Panc1 (cell line): ENCODE measurements at places on chromosomes 1 and 21.

DNA sequence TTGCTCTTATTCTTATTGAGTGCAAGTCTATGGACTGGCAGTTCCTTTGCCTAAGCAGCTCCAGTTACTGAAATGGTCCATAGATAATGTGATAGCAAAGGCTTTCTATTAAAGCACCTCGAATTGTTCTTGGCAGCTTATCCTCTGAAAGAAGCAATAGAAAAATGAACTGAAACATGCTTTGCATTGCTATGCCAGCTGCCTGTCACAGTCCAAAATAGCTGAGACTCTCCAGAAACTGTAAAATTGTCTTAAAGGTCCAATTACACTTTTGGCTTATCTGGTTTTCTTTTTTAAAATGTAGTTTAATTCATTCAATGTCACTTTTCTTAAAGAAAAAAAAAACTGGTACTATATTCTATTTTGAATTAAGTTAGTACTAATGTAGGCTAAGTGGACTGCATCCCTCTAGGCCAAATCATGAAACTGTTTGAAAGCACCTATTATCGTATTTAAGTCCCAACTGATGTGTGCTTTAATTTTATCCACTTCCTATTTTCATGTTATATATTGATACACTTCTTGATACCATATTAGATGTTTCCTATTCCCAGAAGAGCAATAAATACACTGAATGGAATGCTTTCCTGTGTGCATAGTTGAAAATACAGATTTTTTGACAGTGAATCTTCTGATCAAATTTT is 208.0 kb upstream of the DEPDC1 start:
- H3K27ac ChIP-seq: no peak overlapping the region
- H3K27me3 ChIP-seq: no peaks in the 10 kb centered on the region

DNA sequence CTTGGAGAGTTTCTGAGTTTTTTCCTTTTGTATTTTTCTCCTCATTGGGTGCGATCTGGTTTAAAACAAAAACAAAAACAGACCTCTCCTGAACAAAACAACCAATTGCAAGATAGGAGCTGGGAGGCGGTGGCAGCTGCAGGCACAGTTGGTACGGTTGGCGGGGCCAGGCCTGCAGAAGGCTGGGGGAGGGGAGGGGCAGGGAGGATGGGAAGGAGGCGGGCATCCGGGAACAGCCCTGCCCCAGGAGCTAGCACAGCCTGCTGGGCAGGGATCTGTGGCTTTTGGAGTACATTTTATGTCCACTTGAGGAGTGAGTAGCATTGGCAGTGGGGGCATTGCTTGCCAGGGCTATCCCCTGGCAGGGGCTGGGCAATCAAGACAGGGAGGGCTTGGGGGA is 5.2 kb downstream of the CAPN9 start:
- no peak overlapping the region for H3K4me3 ChIP-seq
- H3K27me3 ChIP-seq: no peaks in the 10 kb centered on the region
- DNase-seq: no peak
- no peak overlapping the region for H3K27ac ChIP-seq

DNA sequence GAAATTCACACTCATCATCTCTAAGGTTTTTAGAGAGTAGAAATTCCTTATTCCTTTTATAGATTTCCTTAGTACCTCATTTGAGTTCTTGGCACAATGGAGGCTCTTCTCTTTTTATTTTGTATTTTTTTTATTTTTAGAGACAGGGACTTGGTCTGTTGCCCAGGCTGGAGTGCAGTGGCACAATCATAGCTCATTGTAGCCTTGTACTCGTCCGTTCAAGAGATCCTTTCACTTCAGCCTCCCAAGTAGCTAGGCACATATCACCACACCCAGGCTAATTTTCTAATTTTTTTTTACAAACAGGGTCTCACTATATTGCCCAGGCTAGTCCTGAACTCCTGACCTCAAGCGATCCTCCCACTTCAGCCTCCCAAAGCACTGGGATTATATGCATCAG is 29.6 kb downstream of the RGL1 start:
- no peaks in the 10 kb centered on the region for H3K4me1 ChIP-seq
- DNase-seq: no peak
- no peak overlapping the region for H3K27ac ChIP-seq
- no peak overlapping the region for H3K4me3 ChIP-seq
- H3K27me3 ChIP-seq: no peaks in the 10 kb centered on the region
- H3K36me3 ChIP-seq: no peaks in the 10 kb centered on the region

DNA sequence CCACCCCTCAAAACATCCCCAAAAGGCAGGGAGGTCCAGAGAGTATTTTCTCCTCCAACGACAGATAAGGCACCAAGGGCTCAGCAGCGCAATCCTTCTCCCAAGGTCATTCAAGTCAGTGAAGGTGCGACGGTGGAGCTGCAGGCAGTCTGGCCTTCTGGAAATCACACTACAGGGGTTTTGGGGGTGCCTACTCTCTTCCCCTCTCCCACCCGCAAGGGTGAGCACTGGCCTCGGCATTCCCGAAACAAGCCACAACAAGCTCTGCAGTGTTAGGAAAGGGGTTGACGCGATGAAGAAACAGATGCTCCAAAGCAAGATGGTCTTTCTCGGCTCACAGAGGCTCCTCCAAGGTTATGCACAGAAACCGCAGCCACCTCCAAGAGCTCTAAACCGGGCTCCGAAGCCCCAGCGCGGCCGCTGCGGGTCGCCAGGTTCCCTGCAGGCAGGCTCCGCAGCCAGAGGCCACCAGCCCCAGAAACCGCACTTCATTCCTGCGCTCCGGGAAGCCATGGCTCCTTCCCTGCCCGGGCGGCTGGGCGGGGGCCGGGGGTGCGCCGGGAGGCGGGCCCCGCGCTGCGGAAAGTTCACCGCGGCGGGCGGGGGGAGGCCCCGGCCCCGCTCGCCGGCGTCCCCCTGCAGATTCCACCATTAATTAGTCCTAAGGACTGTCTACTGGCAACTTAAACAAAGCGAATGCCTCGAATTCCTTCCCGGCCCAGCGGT is 1.1 kb downstream of the LUZP1 start:
- H3K36me3 ChIP-seq: no peaks in the 10 kb centered on the region
- H3K27ac ChIP-seq: peak overlapping the region; percentile 77
- H3K27me3 ChIP-seq: no peaks in the 10 kb centered on the region
- peaks cover 23% of the 10 kb centered on the region; the same call in 1 of the 2 replicates for H3K4me1 ChIP-seq

GRCh38 chr1:1299686-1300351 is 7.9 kb downstream of the ACAP3 start:
- no peak overlapping the region for H3K27ac ChIP-seq
- H3K36me3 ChIP-seq: no peaks in the 10 kb centered on the region
- H3K4me1 ChIP-seq: peaks cover 12% of the 10 kb centered on the region
- no peak for DNase-seq
- H3K4me3 ChIP-seq: no peak overlapping the region
- no peaks in the 10 kb centered on the region for H3K27me3 ChIP-seq

GRCh38 chr1:109213824-109214693 is at the start of gene SARS1:
Gene SARS1, plus strand, starts transcription at chr1:109213918. Its CDS starts 75 bp downstream, at chr1:109213993.
- peaks cover 20% of the 10 kb centered on the region for H3K4me1 ChIP-seq
- peak within 1 kb of the TSS; percentile 91 for H3K27ac ChIP-seq
- peak; percentile 55 for DNase-seq
- peak within 1 kb of the TSS; percentile 67 for H3K4me3 ChIP-seq
- peaks cover 3% of the 10 kb centered on the region; the same call in 1 of the 2 replicates for H3K36me3 ChIP-seq

GRCh38 chr1:22958556-22958955 is 14.1 kb downstream of the LACTBL1 start:
- no peaks in the 10 kb centered on the region for H3K27me3 ChIP-seq
- no peak for DNase-seq
- H3K36me3 ChIP-seq: no peaks in the 10 kb centered on the region
- no peaks in the 10 kb centered on the region for H3K4me1 ChIP-seq
- no peak overlapping the region for H3K4me3 ChIP-seq

DNA sequence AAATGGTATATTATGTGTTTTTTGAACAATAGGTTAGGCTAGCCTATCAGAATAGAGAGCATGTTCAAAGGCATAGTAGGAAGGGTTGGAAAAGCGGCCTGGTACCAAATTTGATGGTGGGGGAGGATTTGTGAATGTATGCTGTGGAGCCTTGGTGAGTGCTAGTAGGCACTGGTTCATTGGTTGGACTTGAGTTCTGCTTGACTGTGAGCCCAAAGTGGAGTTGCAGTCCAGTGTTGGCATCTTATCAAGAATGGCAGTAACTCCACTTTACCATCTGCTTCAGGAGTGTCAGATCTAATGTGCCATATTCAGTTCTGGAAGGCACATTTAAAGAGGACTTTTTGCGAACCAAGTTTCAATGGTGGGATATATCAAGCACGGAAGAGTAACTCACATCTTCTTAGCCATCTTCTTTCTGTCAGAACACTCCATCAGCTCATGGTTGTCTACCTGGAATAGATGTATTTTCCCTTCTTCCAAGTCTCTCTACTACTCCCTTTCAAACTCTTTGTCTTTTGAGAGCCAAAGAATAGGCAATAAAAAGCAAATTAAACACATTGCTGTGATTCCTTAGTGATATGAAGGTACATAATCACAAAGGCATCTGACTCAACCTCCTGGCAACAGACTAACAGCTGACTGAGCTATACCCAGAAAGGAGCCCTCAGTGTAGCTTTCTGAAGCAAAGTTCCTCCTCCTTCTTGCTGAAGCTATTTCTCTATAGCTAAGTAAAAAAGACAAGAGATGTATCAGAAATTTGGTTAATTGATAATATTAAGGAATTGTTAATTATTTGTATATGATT is 21.7 kb downstream of the LRRC8B start:
- H3K4me3 ChIP-seq: no peak overlapping the region
- H3K4me1 ChIP-seq: peaks cover 7% of the 10 kb centered on the region; the same call in 1 of the 2 replicates
- no peak for DNase-seq

GRCh38 chr1:93078638-93078985 is 471 bp upstream of the MTF2 start:
- H3K27me3 ChIP-seq: no peaks in the 10 kb centered on the region
- peak overlapping the region; percentile 99 for H3K4me3 ChIP-seq
- peaks cover 4% of the 10 kb centered on the region for H3K4me1 ChIP-seq
- H3K36me3 ChIP-seq: peaks cover 7% of the 10 kb centered on the region
- DNase-seq: no peak
- H3K27ac ChIP-seq: peak overlapping the region; percentile 95

DNA sequence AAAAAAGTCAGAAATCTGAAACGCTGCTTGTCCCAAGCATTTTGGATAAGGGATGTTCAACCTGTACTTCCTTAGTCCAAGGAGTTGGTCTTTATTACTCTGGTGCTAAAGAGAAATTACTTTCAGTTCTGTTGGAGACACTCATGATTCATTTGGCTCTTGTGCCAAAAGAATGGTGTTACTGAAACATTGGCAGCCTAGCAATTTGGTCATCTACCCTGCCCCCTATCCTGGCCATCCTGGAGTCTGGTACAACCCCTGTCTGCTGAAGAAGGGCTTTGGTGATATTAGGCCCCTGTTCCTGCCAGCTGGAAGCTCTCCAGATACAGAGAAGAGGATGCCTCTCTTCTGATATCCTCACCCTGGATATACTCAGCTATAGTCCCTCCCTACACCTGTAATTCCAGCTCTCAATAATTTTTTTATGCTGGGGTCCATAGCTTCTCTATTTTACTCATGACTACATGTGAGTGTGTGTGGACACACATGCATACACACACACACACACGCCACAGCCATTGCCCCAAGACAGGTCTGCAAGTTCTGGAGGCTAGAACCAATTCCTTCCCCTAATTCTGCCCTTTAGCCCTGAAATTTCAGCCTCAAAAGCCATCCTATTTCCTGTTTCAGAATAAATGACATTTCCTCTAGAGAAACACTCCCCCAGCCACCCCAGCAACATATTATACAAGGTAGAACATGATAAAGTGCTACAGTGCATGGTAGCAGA is 40.0 kb downstream of the LHX8 start:
- no peak for DNase-seq
- H3K36me3 ChIP-seq: no peaks in the 10 kb centered on the region
- H3K27me3 ChIP-seq: no peaks in the 10 kb centered on the region
- no peaks in the 10 kb centered on the region for H3K4me1 ChIP-seq
- H3K4me3 ChIP-seq: no peak overlapping the region

- H3K27ac ChIP-seq: no peak overlapping the region
- H3K4me3 ChIP-seq: no peak overlapping the region
- no peaks in the 10 kb centered on the region for H3K4me1 ChIP-seq
- DNase-seq: no peak
Measured at GRCh38 chr1:201424146-201424545, 2.6 kb upstream of the TNNI1 start.

DNA sequence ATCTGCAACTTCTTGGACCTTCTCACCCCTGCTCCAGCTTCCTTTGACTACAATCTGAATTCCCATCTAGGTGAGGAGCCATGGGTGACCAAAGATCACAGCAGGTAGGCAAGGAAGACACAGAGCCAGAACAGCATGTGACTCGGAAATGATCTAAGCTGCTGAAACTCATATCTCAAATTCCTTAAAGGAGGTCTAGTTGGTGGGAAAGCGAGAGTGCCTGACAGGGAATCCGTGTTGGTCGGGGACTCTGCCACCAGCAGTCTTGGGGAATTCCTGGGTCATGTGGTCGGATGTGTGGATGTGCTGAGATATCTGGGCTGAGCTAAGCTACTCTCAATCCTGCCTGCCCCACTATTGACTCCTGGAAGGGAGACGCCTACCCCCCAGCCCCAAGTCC is 3.2 kb upstream of the NUAK2 start:
- H3K4me1 ChIP-seq: peaks cover 11% of the 10 kb centered on the region
- no peak for DNase-seq
- H3K27ac ChIP-seq: peak overlapping the region; percentile 78
- H3K36me3 ChIP-seq: no peaks in the 10 kb centered on the region
- H3K27me3 ChIP-seq: no peaks in the 10 kb centered on the region
- H3K4me3 ChIP-seq: no peak overlapping the region

DNA sequence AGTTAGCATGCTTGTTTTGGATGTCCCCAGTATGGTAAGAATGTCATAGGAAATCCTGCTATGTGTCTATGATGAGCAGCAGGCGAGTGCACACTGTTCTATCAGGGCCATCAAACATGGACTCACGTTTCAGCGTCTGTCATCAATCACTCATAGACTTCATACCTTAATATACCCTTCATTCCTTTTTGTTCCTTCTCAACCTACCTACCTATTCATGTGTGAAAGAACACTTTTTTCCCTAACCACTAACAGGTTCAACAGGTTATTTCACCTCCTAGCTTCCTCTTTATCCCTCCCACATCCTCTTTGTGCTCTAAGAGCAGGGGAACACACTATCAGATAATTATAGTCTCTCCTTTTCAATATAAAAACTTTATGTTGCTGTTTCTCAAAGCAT is 300.6 kb downstream of the TM2D1 start:
- no peaks in the 10 kb centered on the region for H3K36me3 ChIP-seq
- H3K27me3 ChIP-seq: no peaks in the 10 kb centered on the region
- no peak for DNase-seq
- H3K4me1 ChIP-seq: no peaks in the 10 kb centered on the region

DNA sequence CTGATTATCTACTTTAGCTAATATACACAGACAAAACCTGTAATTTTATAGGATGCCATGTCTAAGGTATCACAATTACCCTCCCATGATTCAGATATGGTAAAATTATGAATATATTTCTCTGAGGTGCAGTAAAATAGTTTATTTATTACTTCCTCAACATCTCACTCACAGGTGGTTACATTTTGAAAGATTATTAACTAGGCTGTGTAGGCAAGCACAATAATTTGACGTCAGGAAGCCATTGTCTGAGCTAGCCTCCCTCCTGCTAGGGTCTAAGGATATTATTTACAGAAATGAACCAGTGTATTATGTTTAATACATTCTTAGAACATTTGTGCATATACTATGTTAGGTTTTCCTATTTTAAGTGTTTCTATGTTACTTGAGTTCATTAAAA is 69.9 kb upstream of the ADGRL2 start:
- H3K4me1 ChIP-seq: no peaks in the 10 kb centered on the region
- H3K27me3 ChIP-seq: no peaks in the 10 kb centered on the region
- no peak for DNase-seq
- H3K36me3 ChIP-seq: no peaks in the 10 kb centered on the region
- no peak overlapping the region for H3K4me3 ChIP-seq
